MV-4-11 (cell line): ENCODE measurements at places on chromosomes 16 and 17.

DNA sequence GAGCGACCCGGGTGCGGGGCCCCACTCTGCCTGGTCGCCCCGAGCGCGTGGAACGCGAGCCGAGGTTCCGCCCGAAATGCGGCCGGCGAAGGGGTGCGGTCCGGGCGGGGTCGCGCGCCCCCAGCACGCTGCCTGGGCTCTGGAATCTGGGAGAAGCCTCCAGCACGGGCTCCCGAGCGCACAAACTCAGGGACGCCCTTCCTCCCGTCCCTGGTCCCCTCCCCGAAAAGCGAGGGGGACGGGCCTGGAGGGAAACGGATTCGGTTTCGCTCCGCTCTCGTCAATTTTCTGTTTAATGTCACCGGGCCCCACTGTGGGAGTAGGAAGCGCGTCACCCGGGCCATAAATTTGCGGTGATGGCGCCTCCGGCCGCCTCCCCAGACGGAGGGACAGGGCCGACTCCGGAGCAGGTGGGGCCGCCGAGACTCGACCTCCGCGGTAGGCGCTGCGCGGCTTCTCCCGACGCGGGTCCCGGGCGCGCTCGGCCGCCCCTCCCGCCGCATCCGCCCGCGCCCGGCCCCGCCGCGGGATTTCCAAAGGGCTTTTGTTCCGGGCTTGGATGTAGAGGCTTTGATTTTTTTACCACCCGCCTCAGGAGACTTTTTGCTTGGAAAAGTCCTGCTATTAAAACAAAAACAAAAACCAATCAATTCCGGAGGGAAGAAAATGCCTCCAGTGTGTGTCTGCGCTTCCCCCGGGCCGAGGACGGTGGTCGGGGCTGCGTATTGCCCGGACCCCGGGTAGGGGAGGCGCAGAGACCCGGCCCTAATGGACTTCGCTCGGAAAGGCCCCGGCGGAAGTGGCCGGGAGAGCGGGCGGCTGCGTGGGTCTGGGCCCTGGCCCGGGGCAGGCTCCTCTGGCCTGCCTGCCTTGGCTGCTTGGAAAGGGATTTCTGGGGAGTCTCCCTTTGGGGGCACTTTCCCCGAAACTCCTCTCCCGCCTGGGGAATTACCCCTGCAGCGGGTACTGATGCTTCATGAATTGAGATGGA lies 7.9 kb upstream of the BAHCC1 start:
- DNase-seq: peak; percentile 41

DNA sequence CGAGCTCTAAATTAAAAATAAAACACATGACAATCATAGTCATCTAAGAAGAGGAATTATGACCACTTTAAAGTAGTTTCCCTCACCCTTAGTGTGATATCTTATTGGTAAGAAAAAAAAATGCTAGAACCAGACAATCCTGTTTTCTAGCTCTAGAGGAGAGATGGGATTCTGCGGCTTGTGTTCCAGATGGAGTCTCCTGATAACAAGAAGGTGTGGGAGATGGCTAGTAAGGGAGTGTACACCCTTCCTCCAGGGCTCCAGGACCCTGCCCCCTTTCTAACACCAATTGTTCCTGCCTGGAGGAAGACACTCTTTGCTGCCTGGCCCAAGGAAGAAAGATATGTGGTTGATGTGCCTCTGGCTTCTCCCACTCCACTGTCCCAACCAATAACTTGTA lies 68.8 kb upstream of the FBXO47 start:
- DNase-seq: no peak

DNA sequence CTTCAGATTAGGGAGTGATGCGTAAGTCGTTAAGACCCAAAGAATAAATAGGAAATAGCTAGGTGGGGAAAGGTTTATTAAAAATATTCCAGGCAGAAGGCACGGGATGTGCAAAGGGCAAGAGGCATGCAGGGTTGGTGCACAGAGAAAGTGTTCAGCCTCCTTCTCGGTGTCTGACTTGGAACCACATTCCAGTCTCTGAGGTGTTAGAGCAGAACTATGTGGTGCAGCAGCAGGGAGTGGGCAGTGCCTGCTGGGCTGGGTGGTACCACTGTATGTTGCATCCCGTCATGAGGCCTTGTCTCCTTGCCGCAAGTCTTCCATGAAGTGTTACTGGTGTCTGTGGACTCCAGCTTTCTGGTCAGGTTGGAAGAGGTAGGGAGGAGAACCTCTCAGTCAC lies 11.1 kb downstream of the NKD1 start:
- DNase-seq: no peak

GRCh38 chr17:54626146-54626703 lies 274.4 kb upstream of the TOM1L1 start:
- DNase-seq: no peak

DNA sequence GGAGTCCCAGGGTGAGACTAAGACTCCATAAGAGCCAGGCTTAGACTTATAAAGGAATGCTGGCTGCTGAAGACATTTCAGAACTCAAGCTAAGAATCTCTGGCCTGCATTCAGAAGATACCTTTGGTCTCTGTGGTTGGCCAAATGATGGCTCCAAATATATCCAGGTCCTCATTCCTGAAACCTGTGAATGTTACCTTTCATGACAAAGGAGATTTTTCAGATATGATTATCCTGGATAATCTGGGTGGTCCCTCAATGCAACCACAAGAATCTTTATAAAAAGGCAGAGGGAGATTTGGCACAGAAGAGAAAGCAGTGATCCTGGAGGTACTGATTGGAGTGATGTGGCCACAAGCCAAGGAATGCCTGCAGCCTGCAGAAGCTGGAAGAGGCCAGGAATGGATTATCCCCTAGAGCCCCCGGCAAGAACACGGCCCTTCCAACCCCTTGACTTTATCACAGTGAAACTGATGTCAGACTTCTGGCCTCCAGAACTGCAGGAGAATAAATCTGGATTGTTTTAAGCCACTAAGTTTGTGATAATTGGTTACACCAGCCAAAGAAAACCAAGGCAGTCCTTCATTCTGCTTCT lies 253.3 kb downstream of the SLC39A11 start:
- no peak for DNase-seq

DNA sequence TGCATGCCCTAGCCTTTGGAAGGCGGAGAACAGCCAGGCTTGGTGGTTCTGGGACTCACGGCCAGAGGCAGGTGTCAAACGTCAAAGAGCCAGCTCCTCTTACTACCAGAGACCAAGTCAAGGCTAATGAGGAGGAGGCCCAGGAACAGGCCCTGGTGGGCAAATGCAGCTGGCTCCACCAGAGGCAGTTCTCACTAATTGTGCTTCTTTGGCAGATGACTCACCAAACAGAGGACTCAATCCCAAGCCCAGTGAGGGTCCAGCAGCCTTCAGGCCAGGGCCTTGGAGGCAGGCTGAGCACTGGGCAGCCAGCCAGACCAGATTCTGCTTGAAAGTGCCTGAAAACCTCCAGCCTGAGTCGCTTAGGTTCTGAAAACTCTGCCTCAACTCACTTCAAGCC lies 336.5 kb upstream of the CDH5 start:
- no peak for DNase-seq

- peak; percentile 32 for DNase-seq
Measured at GRCh38 chr16:46857368-46857945, 26.5 kb upstream of the C16orf87 start.

- no peak for DNase-seq
Measured at GRCh38 chr17:75689441-75689873, 22.3 kb downstream of the SAP30BP start.

GRCh38 chr17:82399601-82400101 lies 18.5 kb upstream of the HEXD start:
- peak; percentile 37 for DNase-seq
